ENCODE measurements at places on chromosomes 4 and X.

DNA sequence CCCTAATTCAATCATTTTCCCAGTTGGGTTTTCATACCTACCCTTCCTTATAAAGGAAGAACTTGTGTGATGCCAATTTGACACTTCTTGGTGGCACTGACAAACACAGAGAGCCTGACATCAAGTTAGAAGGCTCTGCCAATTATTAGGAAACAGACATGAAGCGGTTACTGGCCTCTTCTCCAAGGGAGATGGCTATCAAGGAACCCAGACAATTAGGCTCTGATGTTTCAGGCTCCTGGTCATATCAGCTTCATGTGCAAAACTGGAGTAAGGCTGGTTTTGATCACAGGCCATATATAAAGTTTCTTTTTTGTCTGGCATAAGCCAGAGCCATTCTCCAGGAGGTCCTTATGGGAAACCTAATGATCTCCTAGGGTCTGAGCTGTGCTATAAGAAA is 428 bp downstream of the ARL13A start:
- DNase-seq: no peak

GRCh38 chr4:89814362-89814761 is 22.6 kb downstream of the SNCA start:
- DNase-seq: no peak

- DNase-seq: no peak
Observed at GRCh38 chr4:7556558-7556957, 121.8 kb upstream of the PSAPL1 start.

- DNase-seq: peak; percentile 32
Observed at GRCh38 chr4:89324671-89325070, 17.1 kb upstream of the GPRIN3 start.

GRCh38 chr4:17169699-17170098 is 271.3 kb upstream of the LDB2 start:
- DNase-seq: no peak
